Ureter (tissue), 1 donor: ENCODE measurements at places on chromosomes 12 and 14.

DNA sequence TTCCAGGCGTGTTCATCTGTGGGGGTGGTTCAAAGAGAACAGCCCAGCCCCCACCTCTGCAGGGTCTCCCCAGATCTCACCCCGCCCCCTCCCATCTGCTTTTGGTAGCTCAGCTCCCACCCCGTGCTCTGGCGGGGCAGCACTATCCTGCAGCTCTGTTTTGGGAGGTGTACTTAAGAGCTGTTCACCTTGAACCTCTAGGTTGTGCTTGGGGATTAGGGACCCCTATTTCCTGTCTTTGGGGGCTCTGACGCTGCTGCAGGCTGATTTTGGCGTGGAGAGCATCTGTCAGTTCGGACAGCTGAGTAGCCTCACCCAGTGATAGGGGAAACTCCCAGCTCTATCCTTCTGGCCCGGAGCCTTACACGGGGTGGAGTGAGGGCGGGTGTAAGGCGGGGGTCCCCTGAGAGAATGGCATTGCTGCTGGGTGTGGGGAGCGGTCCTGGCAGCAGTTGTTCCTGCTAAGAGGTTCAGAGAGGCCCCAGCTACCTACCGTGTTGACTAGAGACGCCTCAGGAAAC lies 765 bp downstream of the TMEM120B start:
- peak; percentile 57 for DNase-seq

DNA sequence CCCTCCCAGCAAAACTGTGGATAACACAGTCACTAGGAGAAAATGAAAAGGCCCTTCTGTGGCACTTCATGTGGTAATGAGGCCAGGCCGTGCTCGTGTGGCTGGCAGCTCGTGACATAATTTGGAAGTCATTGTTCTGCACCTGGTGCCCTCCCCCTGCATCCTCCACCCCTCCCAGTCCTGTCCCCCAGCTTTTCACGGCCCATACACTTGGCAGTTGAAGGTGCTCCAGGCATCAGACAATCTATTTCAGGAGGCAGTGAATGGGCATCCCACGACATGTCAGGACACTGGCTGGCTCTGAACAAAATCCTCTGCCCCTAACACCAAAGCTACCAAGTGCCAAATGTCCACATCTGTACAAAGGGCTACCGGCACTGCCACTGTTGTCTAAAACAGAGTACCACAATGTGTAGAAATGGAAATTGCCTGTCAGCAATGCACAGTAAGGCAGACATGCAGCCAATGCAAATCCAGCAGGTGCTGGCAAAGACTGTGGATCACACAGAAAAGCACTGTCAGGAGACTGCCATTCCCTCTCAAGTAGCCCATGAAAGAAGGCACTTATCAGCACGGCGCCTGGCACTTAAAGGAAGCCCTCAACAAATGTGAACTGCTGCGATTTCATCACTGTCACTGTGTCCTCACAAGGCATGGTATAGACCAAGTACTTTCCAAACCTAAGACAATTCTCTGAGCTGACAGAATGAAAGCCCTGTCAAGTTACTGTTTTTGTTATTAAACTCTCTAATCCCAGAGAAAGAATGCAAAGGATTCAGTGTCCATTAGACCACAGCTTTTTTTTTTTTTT lies 39.1 kb downstream of the CORO1C start:
- no peak for DNase-seq

DNA sequence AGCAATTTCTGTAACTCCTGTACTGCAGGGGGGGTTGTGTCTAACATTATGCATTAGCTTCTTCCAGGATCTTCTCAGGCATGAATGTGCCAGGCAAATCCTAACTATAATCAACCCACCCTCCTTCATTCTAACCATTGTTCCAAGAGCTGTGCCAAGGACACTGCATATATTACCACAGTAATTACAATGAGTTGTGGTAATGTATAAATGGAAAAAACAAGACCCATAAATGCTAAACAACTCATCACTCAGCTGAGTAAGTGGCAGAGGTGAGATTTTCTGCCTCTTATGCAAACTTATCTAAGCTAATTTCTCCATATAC lies 80.6 kb downstream of the PRKD1 start:
- DNase-seq = no peak

DNA sequence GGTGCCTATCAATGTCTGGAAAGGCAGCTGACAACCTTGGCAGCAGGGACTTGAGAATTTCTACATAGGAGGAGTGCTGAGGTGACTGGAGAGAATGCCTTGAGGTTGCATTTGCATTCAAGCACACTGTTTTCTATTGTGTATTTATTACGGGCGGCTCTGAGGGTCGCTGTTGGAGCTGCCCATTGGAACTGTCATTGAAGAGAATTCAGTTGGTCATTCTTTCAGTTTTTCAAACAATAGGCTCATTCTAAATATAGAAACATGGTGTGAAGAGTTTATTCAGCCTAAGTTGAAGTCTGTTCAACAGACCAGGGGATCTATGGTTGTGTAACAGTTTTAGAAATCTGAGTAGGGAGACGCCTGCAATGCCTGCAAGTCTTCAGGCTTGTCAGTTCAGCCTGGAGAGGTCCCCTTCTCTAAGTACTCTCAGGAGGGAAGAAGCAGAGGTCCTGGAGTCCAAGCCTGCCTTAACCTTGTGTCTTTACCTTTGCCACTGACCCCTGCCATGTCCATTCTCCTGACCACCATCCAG lies 9.8 kb upstream of the ABHD12B start:
- DNase-seq = no peak

- no peak for DNase-seq
These were observed at the start of gene AGAP2 for GRCh38 chr12:57738661-57739237. AGAP2 (minus strand) TSS chr12:57738742; CDS start chr12:57738246, 496 bp downstream.

DNA sequence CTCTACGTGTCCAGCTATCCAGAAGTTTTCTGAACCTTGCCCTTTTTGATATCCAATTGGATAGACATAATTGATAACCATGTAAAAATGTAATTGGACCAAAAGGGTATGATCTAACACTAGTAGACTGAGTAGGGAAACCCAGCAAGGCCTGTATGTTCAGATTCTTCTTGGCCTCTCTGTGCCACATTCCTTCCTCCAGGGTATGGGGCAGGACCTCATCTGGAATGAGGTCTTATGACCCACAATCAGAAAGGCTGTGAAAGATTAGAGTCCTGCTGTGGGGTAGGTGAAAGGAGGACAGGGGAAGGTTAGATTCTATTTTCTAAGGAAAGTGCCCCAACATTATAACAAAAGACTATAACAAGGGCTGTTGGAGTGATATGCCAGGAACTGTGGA lies 51.3 kb upstream of the A2ML1 start:
- DNase-seq = no peak

- DNase-seq = no peak
These were observed 176.8 kb downstream of the GXYLT1 start for GRCh38 chr12:41967668-41968500.

- DNase-seq = no peak
These were observed 198.4 kb upstream of the FOXN3 start for GRCh38 chr14:89615421-89615820.

DNA sequence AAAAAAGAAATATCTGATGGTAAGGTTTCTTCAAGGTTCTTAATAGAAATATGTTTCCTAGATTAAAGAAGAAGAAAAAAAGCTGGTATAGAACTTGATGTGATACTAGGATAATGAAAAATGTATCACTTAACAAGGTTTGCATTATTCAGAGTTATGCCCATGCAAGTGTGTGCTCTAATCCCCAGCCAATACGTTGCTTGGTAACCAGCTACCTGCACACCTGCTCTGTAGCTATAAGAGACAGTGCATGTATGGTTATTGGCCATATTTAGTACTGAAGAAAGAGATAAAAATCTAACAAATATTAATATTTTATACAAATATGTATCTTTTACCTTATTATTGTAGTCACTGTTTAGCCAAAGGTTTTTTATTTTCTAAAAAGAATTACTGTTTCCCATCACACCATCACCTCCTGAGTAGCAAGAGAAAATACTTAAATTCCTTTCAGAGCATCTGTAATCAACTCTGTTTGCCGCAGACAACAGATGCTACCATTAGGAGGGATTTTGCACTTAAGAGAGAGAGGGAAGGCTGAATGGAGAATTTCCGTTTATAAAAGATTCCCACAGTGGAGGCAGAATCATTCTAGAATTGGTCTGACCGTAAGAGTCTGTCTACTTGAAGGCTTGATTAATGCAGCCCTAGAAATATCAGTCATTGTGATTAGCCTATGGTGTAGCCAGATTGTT lies 115.6 kb downstream of the NEDD1 start:
- no peak for DNase-seq

DNA sequence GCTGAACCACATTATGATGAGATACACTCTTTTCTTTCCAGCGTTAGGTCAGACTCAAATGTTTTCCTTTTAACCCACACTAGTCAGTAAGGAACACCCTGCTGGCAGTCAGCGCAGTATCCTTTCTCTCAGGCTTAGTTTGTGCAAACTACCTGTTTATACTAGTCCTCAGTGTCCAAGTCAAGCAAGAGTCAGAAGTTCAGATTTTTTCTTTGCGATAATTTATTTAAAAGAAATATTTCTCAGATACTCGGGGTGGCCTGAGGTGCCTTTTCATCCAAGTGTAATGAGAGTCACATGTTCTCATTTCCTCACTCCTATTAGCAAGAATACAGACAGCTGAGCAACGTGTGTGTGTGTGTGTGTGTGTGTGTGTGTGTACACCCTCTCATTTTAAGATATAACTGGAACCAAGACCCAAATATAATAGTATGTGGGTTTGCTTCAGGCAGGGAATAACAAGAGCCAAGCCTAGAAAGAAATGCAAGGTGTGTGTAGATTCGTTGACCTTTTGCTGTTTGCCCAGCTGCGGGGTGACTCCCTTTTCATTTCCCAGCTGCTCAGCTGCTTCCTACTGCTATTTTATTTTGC lies 182.7 kb downstream of the KICS2 start:
- no peak for DNase-seq

DNA sequence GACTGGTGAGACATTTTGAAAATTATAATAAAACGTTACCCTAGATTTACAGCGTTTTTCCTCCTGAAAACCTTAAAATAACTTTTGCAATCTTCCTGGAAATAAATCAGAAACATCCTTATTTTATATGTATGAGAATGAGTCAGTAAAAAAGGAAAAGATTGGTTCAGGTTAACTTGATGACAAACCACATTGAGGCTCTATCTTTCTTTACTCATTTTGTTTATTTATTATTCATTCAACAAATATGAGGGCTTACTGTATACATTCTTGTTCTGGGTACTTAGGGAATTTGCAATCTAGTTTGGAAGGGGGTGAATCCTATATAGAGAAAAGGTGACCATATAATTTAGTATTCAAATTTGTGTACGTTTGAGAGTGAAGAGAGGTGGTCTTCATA lies 156.6 kb downstream of the UNC79 start:
- no peak for DNase-seq

DNA sequence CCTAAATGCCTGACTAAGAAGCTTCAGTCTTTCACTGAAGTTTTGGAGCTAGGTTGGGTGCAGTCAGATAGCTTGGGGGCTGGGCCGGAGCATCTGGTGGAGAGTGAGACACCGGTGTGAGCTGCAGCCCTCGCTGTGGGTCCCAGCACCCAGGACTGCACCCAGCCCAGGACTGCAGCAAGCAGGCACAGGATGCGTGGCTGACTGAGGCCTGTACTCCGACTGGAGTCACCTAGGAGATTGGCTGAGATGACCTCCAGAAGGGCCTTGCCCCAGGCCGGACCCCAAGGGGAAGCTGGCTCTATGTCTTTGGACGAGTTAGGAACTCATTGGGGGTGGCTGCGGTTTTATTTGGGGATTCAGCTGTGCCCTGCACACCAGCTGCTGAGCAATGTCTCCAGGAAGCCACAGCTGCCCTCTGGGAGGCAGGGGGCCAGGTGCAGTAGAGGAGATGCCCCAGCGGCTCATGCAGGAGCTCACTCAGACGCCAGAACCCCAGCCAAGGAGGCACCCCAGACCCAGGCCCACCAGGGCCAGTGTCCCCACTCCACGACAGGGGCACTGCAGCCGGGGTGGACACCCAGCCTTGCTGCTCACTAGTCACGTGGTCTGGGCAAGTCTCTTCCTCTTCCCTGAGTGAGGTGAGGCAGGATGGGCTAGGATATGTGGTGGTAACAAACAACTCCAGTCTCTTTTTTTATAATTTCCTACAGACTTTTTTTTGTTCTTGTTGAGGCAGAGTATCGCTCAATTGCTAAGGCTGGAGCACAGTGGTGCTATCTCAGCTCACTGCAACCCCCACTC lies 31.8 kb upstream of the RCOR1 start:
- DNase-seq = no peak

GRCh38 chr12:116143909-116144308 lies 133.6 kb downstream of the MED13L start:
- DNase-seq = no peak

GRCh38 chr14:29320286-29320685 lies 553.7 kb downstream of the FOXG1 start:
- no peak for DNase-seq

GRCh38 chr12:129163461-129163860 lies 310.2 kb downstream of the GLT1D1 start:
- no peak for DNase-seq

GRCh38 chr12:100381379-100381778 lies 24.5 kb downstream of the SLC17A8 start:
- no peak for DNase-seq

GRCh38 chr14:99424306-99424877 lies 56.3 kb downstream of the SETD3 start:
- no peak for DNase-seq

DNA sequence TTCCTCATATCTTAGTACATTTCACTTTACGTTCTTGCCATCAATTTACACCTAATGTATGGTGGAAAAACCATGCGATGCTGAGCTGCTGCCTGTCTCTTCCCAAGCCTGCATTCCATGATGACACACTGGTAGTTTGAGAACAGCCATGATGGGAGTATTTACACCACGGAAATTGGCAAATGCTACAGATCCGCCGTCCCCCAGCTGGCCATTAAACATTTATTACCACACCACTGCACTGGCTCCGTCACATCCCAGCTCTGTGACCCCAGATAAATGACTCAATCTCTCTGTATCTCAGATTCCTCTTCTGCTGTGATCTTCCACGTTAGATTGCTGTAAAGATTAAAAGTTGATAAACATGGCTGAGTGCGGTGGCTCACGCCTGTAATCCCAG lies 13.9 kb downstream of the ESRRB start:
- DNase-seq = no peak

DNA sequence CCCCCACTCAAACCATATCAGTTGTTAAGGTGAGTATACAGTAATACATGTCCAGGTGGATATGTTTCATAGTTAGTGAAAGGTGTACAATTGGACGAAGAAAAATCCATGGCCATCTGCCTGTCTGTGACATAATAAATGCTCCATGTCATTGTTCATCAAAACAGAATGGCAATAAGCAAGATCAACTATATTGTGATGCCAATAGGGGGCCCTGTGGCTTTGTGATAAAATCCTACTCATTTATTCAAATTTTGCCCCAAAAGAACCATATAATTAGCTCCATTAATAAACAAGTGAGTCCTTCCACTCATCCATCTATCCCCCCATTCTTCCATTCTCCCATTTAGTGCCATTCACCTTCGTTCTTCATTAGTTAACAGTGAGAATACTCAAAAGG lies 102.0 kb downstream of the MGST1 start:
- DNase-seq = no peak

DNA sequence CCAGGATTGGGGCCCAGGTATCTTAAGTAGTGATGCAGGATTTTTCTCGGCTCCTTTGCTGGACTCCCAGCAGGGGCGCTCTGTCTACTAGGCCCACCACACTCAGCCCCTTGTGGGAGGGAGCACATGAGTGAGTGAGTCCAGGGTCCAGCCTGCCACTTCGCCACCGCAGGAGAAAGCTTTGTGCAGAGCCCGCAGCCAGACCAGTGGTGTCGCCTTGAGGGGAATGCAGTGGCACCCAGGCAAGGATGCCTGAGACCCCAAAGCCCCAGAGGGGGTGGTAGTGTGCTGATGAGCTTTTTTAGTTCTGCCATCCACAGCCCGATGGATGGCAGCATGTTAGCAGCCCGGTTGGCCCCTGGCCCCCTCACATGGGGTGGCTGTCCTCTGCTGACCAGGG lies 5.4 kb upstream of the MRPS35 start:
- DNase-seq = no peak
